B cell (primary cell): ENCODE measurements at places on chromosomes 13 and 19. TPM values are rescaled to one million over a fixed set of nuclear protein-coding genes. Genes with fewer than 3 reads are reported as not detected.

GRCh38 chr19:30144242-30144758 lies 202.3 kb downstream of the URI1 start:
- no peak for DNase-seq

GRCh38 chr13:78679329-78679728 lies 20.4 kb upstream of the OBI1 start:
- DNase-seq: no peak

GRIN3B gene
- 0.07 and 0.10 TPM in 2 replicates for polyA plus RNA-seq

- DNase-seq: no peak
Measured at GRCh38 chr13:112809332-112810315, 119.8 kb downstream of the ATP11A start.

DNA sequence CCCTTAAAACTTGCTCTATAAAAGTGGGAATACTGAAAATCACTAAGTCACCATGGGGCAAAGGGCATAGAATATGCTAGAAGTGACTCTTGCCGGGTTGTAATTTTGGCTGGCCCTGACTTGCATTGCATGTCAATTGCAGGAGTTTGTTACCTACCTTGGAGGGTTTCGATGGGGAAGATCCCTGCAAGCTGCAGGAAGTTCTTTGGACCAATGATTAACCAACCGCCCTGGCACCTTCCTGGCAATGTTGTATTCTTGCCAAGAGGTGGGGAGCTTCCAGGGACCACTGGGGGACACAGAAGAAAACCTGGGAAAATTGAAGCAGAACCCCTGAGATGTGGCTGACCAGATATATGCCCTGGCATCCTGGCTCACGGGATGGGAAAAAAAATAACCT lies 235.8 kb downstream of the B3GLCT start:
- no peak for DNase-seq

DNA sequence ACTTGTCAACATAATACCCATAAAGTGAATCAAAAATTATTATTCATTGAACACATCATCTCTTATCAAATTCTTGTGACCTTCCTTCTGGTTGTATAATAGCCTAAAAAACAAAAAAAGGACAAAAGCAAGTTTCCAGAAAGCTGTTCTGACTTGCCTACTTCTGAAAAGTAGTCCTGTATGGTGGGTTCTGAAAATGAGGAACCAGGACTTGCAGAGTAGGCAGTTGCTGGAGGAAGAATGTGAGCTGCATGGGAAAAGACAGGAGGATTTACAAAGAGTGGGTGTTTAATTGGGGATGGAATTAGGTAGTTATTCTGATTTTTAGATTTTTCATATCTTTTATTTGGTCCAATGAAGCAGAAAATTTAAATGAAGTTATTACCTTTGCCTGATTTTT lies 56.7 kb downstream of the RCBTB2 start:
- DNase-seq: no peak

- no peak for DNase-seq
Measured at GRCh38 chr13:91228940-91229339, 118.5 kb upstream of the MIR17HG start.
